ENCODE measurements at places on chromosomes 3 and 15. TPM values are rescaled to one million over a fixed set of nuclear protein-coding genes. Genes with fewer than 3 reads are reported as not detected.

The REC114 gene
- total RNA-seq, result not detected

The GRM2 gene
- total RNA-seq, result 0.57 TPM

The STAC gene
- 0.15 TPM for total RNA-seq

The GCSAM gene
- 0.57 TPM for total RNA-seq

The DUOXA2 gene
- total RNA-seq, result 20.6 TPM

The SV2B gene
- 0.04 TPM for total RNA-seq

The MST1R gene
- total RNA-seq, result 18.9 TPM

The IL17RB gene
- 0.47 TPM for total RNA-seq

The RAP2B gene
- total RNA-seq, result 39.5 TPM

The NDUFB4 gene
- 118 TPM for total RNA-seq

DNA sequence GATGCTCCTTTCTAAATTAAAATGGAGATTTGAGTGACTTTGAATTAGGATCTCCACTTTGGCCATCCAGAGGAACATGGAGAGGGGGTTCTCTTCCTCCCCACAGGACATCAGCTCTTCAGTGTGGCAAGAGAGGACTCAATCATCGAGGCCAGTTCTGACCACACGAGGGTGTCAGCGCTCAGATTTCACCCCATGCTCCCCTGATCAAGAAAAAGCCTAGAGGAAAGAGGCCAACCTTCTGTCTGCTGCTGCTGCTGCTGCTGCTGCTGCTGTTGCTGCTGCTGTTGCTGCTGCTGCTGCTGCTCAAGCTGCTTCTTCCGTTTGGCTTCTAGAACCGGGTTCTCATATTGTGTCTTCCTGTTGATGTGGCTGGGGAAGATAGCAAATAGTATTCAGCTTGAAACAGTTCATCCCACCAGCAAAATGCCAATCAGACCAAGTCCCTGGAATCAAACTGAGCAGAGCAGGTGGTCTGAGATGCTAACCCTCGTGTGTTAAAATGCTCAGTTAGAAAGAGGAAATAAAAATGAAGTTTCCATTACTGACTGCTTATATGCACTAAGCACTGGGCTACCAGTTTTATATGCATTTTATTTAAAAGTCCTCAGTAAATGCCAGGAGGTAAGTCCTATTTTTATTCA is 599.0 kb downstream of the MAGI1 start:
- no peak for DNase-seq

GRCh38 chr3:44522494-44522933 is 32.5 kb upstream of the ZKSCAN7 start:
- no peak for DNase-seq

- no peak for DNase-seq
Measured at GRCh38 chr15:77921664-77922063, 155.8 kb downstream of the TBC1D2B start.

DNA sequence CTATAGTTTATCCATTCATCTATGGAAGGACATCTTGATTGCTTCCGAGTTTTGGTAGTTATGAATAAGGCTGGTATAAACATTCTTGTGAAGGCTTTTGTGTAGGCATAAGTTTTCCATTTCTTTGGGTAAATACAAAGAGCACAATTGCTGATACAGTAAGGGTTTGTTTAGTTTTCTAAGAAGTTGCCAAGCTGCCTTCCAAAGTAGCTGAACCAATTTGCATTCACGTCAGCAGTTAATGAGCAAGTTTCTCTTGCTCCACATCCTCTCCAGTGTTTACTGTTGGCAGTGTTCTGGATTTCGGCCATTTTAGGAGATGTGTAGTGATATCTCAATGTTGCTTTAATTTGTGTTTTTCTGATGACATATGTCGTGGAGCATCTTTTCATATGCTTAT is 34.2 kb downstream of the GABRA5 start:
- no peak for DNase-seq

- DNase-seq, result no peak
Measured at GRCh38 chr3:3734881-3735280, 64.3 kb upstream of the LRRN1 start.

DNA sequence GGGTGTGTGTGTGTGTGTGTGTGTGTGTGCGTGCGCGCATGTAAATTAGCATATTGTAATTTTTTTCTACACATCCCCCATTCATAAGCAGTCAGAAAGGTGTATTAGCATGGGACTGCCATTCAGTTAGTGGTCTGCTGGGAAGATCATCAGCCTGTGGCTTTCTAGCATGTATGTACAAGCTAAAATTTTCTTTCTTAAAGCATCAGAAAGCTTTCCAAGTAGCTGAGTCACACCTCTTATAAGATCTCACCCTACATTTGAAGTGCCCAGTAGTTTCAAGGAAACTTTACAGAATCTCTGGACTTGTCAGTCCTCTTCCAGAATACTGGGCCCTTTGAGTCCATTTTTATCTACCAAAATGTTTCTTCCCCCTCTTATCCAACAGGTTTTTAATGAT is 411.4 kb upstream of the TPRG1 start:
- no peak for DNase-seq

GRCh38 chr15:29208836-29209235 is 60.8 kb downstream of the NSMCE3 start:
- no peak for DNase-seq

GRCh38 chr15:33894193-33894592 is 74.1 kb upstream of the CHRM5 start:
- no peak for DNase-seq

DNA sequence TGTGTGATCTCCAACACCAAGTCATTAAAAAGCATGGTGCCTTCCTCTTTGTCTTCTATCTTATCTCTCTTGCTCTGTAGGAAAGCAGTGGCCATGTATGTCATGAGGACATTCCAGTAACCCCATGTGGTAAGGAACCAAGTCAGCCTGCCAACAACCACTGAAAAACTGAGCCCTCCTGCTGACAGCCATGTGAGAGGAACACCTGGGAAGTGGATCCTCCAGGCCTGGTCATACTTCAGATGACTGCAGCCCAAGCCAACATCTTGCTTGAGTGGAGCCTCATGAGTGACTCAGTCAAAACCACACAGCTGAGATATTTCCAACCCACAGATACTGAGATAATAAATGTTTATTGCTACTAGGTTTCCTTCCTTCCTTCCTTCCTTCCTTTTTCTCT is 597.3 kb downstream of the ZIC1 start:
- DNase-seq, result no peak

- DNase-seq, result no peak
Measured at GRCh38 chr3:152026033-152026556, 152.7 kb downstream of the SUCNR1 start.

- no peak for DNase-seq
Measured at GRCh38 chr3:193987186-193987585, 148.8 kb upstream of the HES1 start.

GRCh38 chr3:101780661-101781060 is 1.6 kb downstream of the NXPE3 start:
- DNase-seq, result no peak

- no peak for DNase-seq
Measured at GRCh38 chr3:36381311-36381956, 1.1 kb downstream of the STAC start.

DNA sequence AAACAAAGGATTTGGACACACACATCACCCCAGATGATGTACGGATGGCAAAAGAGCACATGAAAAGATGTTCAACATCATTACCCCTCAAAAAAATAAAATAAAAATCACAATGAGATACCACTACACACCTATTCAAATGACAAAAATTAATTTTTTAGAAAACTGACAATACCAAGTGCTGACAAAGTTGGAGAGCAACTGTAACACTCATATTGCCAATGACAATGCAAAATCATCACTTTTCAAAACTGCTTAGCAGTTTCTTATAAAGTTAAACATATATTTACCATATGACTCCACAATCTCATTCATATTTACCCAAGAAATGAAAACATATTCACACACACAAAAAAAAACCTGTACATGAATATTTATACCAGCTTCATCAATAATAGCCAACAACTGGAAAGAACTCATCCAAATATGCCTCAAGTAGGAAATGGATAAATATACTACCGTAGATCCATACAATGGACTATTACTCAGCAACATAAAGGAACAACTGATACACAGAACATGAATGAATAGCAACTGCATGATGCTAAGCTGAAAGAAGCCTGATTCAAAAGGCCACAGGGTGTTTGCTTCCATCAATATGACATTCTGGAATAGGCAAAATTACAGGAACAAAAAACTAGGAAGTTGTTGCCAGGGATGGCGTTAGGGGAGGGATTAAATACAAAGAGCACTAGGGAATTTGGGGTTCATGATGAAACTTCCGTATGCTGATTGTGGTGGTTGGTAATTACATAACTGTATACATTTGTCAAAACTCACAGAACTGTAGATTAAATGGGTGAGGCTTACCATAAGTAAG is 1.3 kb downstream of the FSIP1 start:
- DNase-seq, result no peak

GRCh38 chr15:77398927-77399326 is 21.0 kb downstream of the PEAK1 start:
- DNase-seq, result no peak

GRCh38 chr3:38576131-38576525 is 73.4 kb downstream of the SCN5A start:
- DNase-seq, result no peak

DNA sequence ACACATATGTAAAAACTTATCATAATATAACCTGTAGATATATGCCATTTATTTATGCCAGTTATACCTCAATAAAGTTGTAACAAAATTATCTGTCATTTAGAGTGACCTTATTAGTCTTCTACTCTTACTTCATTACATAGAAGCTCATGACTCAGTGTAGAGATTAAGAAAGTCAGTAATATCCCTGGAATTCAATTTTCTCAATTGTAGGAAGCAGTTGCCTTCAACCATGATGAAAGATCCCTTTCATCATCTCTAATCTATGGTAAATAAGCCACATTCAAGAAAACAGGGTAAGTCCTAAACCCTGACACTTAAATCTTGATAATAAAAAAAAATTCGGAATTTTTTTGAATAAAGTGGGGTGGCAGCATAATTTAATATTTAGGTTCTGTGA is 216.5 kb upstream of the PEX5L start:
- no peak for DNase-seq

- no peak for DNase-seq
Measured at GRCh38 chr3:194687638-194688199, 2.0 kb downstream of the FAM43A start.

GRCh38 chr15:58698887-58699641 is 50.4 kb downstream of the ADAM10 start:
- no peak for DNase-seq

GRCh38 chr3:3260870-3261269 is 81.4 kb upstream of the CRBN start:
- no peak for DNase-seq

All from esophagus squamous epithelium (tissue), 5 donors.